ENCODE measurements at places on chromosomes 1 and 21.
A peak's percentile ranks its signal among the peaks of the same experiment; 100 is the strongest.

DNA sequence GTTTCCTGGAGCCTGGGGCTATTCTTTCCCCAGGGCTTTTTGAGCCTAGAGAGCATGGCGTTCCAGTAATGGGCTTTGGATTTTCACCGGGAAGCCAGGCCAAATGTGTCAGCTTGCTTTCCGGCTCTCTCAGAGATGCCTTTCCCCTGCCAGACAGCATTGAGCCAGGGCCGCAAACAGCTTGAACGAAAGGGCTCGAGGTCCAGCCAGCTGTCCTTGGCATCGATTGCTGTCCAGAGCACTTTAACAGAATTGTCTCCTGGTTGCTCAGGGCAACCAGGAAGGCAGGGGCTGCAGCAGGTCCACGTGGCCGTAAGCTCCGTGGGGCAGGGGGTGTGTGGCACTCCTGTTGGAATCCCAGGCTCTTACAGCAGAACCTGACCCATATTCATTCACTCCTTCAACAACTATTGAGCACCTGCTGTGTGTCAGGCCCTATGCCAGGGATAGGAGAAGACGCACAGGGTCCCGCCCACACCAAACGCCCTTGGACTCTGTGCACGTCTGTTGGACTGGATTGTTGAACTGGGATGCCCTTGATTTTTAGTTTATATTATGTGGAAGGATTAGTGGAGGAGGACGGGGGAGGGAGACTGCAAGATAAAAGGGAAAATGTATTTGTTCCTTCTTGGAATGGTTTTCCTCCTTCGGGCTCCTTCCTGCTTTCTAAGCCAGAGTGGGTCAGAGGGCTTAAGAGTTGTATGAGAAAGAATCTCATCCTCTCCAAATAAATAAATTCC lies 38.7 kb upstream of the EFHD2 start:
- no peak for DNase-seq

DNA sequence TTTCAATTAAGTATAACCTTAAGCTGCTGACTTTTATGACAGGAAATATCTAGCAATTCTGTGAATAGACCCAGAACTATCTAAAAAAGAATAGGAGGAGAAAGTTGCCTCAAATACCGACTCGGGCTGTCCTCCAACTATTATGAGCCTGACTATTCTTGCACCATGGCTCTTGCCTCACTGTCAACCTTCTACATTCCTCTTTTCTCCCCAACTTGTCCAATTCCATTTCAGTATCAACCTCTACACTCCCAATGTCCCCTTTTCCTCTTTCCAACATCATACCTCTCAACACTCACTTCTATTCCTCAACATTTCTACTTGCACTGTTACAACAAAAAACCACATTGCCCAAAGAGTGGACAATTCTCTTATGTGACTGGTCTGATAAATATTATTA lies 2.3 kb downstream of the ZZZ3 start:
- no peak for DNase-seq

- DNase-seq, result no peak
These were observed 1.5 kb downstream of the GRIK3 start for GRCh38 chr1:37032660-37033354.

DNA sequence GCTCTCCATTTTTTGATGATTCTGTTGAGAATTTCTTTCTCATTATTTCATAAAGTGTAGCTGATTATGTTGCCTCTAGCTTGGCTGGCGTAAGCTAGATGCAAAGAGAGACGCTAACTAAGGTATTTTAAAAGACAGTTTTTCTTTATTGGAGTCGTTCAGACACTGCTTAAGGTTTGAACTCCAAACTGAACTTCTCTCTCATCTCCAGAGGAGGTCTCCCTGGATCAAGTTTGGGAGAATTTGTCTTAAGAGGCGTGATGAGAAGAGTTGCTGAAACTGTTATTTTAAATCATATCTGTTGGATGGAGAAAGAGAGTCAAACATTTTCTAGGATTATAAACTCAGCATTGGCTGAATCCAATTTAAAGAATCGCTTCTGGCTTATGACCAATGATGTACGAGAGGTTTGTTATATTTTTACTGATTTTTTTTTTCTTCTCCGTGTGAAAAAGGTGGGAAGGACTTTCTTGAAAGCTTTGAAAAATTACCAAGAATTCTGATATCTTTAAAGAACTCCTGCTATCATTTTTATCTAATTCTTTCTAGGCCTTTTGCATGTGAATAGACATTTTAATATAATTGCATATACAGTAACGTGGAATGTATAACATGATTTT lies 34.0 kb downstream of the MAP3K7CL start:
- no peak for DNase-seq

GRCh38 chr1:97730271-97730670 lies 190.6 kb downstream of the DPYD start:
- no peak for DNase-seq

DNA sequence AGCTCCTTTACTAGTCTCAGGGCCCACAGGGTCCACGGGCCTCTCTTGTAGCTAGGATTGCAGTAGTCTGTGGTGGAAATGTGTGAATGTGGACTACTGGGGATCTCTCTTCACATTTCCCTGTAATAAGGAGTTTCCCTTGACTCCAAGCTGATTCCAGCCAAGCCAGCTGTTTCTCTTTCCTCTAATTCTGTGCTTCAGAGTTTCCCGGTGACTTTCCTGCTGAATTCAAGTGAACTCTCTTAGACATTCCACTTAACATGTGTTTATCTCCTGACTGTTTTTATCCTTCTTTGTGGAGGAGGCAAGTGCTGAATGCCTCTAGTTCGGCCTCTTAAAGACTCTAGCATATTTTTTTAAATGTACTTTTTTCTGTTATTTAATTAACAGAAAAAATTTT lies 354.0 kb upstream of the RGS18 start:
- DNase-seq, result no peak

- no peak for DNase-seq
These were observed 4.5 kb upstream of the EDEM3 start for GRCh38 chr1:184759112-184759511.

- DNase-seq, result peak; percentile 38
These were observed 31.2 kb downstream of the CDCP2 start for GRCh38 chr1:54121482-54122134.

DNA sequence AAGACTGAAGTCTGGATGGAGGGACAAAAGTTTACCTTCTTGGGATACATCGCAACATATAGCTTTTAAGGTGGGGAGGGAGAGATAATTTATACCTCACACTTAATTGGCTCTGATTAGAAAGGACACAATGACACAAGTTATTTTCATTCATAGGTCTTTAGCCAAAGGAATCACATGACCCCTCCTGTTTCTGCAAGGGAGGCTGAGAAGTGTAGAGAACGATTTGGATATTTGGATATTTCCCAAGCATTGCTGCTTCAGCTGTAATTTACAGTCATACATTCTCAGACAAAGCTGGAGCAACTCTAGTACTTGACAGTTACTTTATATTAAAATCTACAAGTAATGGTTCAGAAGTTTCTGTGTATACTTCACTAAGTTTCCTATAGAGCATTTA lies 24.2 kb downstream of the DAP3 start:
- DNase-seq, result no peak

DNA sequence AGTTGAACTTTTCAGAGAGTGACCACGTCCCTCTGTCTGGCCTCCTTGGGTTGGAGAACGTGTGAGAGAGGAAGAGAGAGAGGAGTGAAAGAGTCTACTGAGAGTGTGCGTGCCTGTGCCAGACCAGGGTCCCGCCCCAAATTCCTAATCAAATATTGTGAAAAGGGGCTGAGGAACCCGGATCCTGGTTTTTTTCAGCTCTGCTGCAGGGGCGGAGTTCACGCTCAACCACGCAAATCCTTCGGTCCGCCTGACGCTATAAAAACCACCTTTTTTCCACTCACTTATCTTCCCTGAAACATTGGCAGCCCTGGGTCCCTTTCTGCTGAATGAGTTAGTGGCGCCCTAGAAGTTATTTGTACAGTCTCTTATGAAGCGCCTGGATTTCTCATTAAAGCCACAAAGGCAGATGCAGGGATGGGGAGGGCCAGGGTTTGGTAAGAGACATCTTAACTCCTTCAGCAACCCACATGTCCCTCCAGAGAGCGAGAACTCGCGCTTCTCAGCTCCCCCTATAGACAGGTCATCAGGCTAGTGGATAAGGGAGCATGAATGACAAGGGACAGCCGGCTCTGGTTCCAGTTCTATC lies at the start of gene FMOD:
FMOD (minus strand) TSS at position 86 of the 589 bp plus-strand sequence. CDS start 2,852 bp downstream, outside the sequence.
- no peak for DNase-seq

- no peak for DNase-seq
These were observed 52.6 kb downstream of the DESI2 start for GRCh38 chr1:244705261-244706234.

- DNase-seq, result no peak
These were observed 486.6 kb downstream of the SETD4 start for GRCh38 chr21:35573472-35574374.

DNA sequence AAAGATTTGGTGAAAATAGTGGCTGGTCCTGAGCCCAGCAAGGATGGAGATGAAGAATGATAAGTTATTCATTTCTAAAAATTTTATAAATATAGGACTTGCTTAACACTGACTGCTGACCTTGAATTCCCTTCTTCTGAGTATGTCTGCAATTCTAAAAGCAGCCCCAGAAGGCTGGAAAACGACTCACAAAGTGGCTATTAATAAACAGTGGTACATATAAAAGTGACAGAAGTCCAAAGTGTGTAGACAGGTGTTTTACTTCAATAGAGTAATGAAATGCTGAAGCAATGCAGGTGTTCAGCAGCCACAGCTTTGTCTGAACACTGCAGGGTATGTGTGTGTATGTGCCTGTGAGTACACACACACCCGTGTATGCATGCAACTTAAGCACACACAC lies 219.0 kb upstream of the NRIP1 start:
- DNase-seq, result no peak

DNA sequence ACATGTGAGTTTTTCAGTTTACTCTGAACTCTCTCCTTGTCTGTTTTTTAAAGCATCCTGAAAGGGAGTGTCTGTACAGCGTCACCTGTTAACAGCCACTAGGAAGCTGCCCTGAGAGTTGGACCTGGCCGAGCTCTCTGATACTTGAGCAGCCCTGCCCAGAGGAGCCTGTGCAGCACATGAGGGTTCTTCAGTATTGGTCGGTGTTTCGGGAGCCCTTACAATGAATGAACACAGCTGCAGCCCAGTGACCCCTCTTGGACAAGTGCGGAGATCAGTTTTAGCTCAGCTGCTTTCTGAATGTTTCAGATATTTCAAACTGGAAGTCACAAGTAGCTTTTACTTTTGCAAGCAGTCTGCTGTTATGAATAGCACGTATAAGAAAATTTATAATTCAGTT lies 39.2 kb downstream of the ADARB1 start:
- no peak for DNase-seq

DNA sequence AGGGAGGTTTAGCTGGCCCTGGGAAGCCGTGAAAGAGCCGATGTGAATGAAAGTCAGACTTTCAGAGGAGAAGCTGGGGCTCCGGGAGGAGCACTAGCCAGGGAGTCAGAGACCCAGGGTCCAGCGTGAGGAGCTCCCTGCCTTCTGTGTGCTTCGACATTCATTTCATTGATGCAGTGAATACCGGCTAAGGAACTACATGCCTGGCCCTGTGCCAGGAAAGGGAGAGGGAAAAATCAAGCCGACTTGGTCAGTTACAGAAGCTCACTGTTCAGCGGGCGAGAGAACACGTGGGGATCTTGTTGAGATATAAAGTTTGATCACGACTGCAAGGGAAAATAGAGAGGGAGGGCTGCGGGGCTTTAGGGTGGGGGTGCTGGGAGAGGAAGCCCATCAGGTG lies 76.7 kb upstream of the RUNX3 start:
- no peak for DNase-seq

GRCh38 chr1:246306415-246307037 lies 200.6 kb downstream of the SMYD3 start:
- no peak for DNase-seq

DNA sequence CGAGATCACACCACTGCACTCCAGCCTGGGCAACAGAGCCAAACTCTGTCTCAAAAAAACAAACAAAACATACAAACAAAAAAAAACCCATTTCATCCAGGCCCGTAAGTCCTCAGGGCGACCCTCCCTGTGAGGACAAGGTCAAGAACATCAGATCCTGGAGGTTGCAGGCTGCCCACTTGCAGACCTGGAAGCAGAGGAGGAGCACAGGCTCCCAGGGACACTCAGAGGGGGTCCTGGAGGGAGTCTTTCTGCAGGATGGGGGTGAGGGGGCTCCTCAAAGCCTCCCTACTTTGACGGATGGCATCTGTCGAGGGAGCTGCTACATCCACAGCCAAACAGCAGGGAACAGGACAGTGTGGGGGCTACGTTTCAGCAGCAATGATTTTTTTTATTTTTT lies 47.2 kb downstream of the RIPK4 start:
- DNase-seq, result no peak

DNA sequence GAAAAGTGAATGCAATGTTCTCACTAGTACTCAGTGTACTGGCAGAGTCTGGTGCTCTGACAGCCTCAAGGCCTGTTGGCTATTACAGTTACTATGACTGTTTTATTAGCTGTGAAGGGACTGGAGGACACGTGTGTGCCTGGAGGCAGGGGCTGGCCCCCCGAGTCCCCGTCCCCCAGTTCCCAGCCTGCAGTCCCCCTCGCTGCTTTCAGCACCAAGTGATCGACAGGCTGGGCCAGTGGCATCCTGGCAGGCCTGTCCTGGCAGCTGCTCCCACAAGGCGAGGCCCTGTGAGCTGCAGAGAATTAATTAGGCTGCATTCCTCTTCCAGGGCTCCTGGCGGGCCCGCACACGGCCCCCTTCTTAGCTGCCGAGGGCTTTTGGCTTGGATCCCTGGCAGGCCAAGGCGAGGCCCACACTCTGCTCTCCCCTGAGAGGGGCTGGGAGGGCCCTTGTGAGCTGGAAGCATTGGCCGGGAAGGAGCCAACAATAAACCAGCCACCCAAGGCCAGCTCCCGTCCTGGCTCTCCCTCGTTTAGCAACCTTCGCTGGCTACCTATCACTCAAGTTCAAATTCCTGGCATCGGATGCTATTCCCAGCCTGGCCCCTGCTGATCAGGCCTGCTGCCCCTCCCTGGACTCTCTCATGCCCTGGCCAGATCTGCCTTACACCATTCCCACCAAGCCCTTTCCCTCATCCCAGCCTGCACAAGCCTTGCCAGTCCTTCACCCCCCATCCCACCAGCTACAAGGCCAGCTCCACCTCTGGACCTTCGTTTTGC lies 9.8 kb downstream of the EDN2 start:
- DNase-seq, result no peak

DNA sequence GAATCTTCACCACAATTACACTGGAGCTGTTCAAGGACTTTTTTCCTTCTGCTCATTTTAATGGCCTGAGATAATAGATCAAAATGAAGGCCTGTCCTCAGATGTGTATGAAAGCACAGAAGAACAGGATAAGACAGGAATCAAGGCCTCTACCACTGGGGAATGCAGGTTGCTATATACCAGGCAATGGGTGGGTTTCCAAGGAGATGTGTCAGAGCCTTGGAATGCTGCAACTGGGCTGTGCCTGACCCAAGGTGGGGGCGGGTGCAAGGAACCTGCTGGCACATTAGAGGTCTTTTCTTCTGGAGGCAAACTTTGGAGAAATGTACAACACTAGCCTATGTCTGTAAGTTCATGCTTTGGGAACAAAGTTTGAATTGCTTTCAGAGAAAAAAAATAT lies 21.7 kb upstream of the LAMC2 start:
- DNase-seq, result no peak

- no peak for DNase-seq
These were observed 21.8 kb downstream of the ATF3 start for GRCh38 chr1:212630158-212630900.

GRCh38 chr1:34711485-34711884 lies 43.4 kb upstream of the GJB5 start:
- no peak for DNase-seq
